ENCODE measurements at places on chromosomes 7 and 10.

DNA sequence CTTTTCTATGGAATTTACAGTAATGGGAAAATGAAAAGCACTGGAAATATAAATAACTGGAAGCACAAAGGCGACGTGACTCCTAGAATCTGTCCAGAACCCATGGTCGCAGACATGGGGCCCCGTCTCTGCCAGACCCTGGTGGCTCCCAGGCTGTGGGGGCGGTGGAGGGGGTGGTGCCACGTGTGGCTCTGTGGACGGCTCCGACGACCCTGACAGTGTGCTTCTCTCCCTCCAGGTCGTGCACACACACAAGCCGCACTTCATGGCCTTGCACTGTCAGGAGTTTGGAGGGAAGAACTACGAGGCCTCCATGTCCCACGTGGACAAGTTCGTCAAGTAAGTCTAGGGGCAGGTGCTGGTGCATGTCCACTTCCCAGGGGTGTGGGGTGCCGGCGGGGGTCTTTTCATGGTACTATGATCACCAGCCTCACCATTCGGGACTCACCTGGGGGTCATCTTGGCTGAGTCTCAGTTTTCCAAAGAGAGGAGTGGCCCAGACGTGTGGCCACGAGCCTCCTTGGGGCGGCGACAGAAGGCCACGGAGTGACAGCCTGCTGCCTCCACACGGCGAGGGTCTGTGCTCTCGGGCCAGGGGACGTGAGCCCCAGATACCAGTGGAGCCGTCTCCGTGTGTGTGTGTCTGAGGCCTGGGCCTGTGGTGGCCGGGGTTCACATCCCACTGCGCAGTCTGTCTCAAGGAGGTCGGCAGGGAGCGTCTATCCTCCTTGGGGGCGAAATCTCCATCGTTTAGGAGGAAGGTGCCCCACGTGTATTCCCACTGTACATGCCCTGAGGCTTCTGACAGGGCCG lies 108.2 kb downstream of the INPP5A start:
- DNase-seq = no peak

- no peak for DNase-seq
Observed at GRCh38 chr7:56062382-56062781, 1.7 kb upstream of the SUMF2 start.

GRCh38 chr10:126374435-126374834 lies 13.8 kb downstream of the ADAM12 start:
- DNase-seq = no peak

DNA sequence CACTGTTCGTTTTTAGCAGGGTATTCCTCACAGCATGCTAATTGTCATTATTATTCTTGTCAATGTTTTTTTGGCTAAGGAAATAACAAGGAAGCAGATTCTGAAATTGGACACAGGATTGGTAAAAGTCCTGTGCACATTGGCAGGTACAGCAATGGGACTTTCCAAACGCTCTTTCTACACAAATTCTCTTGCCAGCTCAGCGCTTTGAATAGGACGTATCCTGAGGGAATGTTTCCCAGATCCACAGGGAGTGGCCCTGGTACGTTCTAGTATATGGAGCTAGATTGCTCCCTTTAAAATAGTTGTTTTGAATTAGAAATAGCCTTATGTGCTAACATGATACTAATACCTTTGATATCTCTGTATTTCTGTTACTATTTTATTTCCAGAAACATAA lies 82.8 kb upstream of the GRB10 start:
- DNase-seq = no peak

DNA sequence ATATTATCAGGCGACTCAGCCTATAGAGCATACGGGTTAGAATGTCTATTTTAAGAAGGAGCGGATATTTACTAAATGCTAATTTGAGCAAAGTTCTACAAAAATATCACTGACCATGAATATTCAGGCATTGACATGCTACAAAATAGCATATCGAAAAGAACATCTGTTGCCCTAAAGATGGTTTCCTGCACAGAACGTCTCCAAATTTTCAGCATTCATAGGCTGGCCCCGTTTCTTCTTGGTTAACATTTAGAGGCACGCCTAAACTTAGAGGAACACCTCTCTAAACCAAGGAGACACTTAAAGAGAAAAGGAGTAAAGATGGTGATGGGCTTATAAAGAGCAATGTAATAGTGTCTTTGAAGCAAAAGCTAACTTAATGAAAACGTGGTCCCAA lies 1.3 kb upstream of the MINPP1 start:
- DNase-seq = no peak

GRCh38 chr7:141359740-141360415 lies 191.3 kb upstream of the AGK start:
- DNase-seq = no peak
